CD4-positive, alpha-beta T cell treated with Interferon alpha-2 for 1 hour (primary cell): ENCODE measurements at places on chromosomes 12 and 14.
A peak's percentile ranks its signal among the peaks of the same experiment; 100 is the strongest.

GRCh38 chr12:105069936-105070702 is 14.1 kb downstream of the ALDH1L2 start:
- no peak for DNase-seq

- peak; percentile 8 for DNase-seq
Observed at GRCh38 chr14:51242545-51243490, 2.8 kb downstream of the TMX1 start.

GRCh38 chr12:96907671-96908422 is 790 bp downstream of the NEDD1 start:
- DNase-seq, result peak; percentile 45

DNA sequence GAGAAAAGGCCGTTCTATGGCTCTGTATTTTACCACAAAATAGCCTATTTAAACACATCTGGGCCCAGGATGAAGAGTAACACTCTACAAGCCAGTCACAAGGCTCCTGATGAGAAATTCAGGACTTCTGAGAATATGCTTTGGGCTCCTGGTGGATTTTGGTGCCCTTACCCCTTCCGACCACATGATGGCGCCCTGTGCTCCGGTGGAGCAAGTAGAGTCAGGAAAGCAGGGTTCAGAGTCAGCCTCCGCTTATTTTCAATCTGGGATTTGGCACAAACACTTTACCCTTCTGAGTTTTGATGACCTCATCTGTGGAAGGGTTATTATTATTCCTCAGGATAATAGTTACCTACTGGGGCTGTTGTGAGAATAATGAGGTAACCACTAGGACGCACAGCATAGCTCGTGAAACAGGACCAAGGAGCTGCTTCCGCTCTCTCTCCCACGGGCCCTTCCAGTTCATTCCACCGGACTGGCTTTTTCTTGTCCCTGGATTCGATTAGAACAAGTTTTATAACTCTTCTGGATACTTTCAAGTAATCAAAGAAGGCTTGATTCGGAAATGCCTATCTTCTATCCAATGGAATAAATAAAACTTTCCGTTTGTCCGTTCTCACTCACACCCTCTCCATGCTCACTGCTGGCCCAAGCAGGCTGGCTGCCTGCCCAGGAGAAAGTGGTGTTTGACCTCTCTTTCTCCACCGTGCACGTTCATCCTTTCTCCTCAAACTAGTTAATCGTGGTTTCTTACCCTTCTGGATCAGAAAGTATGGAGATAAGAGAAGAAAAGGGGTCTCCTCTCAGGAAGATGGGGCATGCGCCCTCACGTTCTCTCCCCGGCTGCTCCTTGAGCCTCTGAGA is 104.6 kb downstream of the GALC start:
- DNase-seq, result peak; percentile 5

GRCh38 chr12:106115440-106115839 is 23.3 kb downstream of the NUAK1 start:
- DNase-seq, result no peak

GRCh38 chr12:87793131-87793530 is 236.1 kb downstream of the C12orf50 start:
- no peak for DNase-seq

GRCh38 chr12:4025181-4026019 is 152.2 kb upstream of the PARP11 start:
- no peak for DNase-seq

GRCh38 chr14:55891692-55892091 is 226.5 kb upstream of the PELI2 start:
- DNase-seq, result no peak

DNA sequence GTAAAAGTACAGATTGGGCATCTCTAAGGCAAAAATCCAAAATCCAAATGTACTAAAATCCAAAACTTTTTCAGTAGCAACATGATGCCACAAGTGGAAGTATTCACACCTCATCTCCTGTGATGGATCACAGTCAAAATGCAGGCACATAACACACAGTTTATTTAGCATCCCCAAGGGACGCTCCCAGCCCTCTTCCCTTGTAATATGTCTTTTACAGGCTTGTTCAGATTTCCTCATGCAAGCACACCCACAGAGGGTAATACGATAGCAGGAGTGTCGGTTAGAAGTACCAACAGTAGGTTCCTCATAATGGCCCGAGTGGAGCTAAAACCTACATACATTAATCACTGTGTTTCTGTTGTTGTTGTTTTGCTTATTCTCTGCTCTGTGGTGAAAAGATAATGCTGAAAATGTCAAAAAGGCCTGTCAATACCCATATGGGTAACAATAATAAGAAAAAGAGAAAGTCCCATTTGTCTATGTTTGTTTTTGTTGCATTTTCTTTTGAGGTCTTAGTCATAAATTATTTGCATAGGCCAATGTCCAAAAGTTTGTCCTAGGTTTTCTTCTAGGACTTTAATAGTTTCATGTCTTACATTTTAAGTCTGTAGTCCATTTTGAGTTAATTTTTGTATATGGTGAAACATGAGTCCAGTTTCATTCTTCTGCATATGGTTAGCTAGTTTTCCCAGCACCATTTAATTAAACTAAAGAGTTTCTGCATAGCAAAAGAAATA is 133.1 kb downstream of the LRIG3 start:
- DNase-seq, result no peak

GRCh38 chr12:55930771-55931316 is at the start of gene DGKA:
TSS of gene DGKA (plus strand) at chr12:55931162. CDS start at chr12:55936504, 5,342 bp downstream.
- peak; percentile 80 for DNase-seq

- no peak for DNase-seq
Observed at GRCh38 chr14:74472601-74473000, 20.5 kb downstream of the NPC2 start.

DNA sequence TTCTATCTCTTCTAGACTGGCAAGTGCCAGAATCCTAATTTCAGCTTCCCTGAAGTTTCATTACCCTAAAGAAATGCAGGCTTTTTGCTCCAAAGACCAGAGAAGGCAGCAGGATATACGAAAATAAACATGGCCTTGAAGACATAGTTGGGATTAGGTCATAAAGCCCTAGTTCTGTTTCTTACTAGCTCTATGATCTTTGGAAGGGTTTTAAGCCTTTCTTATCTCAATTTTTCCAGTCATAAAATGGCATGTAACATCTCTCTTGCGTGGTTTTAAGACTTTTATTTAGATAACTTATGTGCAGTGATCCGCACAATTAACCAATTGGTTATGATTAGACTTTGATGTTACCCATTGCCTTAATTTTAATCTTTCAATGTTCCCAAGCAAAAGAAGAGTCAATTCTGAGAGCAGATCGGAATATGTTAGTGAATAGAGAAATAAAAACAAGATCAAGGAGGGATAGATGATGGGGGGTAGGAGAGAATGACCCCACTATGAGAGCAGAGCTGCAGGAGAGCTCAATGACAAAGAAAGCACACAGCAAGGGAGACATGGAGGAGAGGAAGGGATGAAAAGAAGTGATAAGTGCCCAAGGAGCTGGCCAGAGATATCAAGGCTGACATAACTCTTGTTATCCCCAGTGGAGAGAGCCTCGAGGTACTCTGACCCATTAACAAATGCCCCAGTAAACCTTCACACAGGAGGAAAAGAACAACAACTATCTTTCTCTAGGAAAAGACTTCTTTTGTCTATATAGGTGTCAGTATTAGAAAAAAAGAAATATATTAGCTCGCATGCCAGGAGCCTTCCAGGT is 53.0 kb upstream of the ANP32D start:
- DNase-seq, result no peak

DNA sequence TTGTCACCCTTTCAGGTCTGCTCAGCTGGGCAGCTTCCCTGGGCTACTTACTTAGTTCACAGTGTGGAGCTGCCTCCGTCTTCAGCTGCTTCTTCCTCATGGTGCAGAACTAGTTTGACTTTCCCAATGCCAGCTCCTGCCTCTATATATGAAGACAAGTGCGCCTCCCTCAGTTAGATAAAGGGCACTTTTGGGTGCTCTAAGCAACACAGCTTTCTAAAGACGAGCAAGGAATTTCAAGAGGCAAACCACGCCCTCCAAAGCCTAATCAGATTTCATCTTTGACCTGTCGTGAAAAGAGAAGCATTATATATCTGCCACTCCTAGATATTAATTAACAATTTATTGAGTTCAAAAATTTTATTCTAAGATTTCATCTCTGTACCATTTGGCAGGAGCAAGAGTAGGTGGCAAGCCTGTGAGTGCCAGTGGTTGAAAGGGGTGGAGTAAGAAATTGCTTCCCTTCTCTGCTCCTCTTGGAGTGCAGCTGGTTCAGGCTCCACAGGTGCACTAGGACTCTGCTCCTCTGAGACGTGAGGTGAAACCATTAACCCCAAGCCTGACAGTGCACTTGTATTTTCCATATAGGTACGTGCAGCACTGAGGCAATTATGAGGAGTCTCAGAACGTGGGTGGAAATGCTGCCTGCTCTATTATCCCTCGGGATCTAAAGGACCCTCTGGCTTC is 2.1 kb upstream of the SLC11A2 start:
- DNase-seq, result peak; percentile 18

DNA sequence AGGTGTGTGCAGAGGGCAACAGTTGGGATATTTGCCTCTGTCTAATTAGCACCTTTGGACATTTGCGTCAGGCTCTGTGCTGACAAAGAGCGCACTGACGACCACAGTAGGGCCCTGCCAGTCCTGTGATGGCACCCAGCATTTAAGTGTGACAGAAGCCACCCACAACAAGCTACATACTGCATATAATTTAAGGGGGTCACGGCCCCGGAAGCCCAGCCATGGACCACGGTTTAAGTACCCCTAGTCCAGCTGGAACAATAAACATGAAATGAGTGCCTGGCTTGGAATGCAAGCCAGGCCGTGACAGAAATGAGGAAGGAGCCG is 16.8 kb upstream of the DYNC1H1 start:
- no peak for DNase-seq

DNA sequence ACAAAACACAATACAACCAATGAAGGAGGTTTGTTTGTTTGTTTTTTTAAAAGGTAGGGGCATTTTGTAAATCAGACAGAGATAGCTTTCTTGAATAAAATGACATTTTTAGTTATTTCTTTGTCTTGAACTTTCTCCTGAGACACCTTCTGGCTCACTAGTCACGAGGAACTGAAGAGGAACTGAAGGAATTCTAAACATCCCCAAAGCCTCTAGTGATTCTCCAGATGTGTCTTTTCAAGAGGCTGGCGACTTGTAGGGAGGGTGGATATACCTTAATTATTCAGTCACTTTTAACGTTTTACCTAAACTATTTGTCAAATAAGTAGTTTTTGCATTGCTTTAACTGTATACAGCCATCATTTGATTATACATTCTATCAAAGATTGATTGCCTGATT is 211.2 kb upstream of the LRIG3 start:
- no peak for DNase-seq

DNA sequence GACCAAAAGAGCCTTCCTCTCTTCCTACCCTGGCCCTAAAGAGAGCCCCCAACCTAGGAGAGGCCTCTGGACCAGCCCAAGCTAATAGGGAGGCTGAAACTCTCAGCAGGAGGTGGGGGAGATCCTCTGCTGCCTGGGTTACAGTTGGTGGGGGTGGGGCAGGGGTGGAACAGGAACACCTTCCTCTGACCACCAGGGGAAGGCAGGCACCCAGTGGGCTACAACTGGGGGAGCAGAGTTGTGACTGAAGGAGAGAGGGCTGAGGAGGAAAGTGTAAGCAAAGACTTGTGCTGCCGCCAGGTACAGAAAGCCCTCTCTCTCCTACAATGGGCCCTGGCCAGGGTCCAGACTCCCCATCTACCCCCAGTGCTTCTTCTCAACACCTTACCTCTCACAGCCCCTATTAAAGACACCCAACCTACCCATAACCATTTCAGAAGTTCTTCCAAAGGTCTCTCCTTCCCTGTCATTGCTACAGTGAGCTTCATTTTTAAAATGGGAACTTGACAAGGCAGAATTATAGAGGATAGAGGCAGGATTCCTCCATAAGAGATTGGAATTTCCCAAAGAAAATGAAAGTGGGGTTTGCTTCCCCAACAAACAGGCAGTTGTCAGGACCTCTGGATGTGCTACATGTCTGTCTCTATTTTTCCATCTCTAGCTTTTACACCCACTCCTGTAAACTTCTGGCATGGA is 1.4 kb downstream of the MYO1A start:
- DNase-seq, result no peak

DNA sequence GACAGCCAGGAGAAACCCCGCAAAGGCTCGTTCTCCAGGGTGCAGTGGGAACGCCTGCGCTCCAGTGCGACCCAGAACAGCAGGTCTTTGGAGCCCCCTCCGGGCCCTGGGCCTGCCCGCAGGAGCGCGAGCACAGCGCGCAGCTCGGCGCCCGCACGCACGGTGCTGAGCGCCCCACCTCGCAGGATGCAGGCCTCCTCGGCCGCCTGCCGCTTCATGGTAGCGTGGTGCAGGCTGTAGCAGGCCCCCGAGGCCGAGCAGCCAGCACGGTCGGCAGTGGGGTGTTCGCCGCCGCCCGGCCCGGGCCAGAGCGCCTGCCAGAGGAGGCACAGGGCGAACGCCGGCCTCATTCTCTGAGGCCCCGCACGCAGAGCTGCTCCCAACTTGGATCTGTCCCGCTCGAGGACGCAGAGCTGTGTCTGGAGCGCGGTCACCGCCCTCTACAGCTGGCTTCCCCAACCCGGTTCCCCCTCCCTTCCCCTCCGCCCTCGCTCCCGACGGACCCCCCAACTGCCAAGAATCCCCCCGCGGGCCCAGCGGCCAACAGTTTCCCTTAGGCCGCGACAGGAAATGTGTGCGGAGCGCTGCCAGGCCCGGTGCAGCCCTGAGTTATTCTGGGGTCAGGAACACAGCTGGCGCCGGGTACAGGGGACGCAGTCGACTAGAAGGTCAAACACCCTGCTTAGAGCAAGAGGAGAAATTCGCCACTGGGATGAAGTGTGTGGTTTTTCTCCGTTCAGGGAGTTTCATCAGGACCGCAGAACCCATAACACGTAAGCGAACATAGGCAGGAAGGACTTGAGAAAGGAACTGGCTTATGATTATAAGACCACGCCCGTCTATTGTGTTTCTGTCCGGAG is at the start of gene CLEC14A:
CLEC14A (minus strand) TSS at position 421 of the 860 bp plus-strand sequence; CDS start at position 350, 71 bp downstream.
- DNase-seq, result no peak

DNA sequence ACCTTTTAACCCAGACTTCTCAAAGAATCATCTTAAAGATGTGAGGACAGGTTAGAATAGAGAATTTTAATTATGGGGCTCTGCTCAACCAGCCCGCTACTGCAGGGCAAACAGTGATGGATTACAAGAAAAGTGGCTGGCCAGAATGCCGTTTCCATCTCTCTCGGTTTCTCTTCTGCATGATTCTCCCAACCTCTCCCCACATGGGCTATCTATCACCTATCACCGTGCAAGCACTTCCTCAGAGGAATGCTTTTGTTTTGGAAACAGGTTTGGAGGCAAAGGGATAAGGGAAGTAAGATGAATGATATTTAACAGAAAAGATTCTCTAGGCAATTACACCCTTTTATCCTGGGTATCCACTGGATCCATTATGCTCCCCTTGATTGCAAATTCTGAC is 37.4 kb upstream of the PHC1 start:
- DNase-seq, result no peak

DNA sequence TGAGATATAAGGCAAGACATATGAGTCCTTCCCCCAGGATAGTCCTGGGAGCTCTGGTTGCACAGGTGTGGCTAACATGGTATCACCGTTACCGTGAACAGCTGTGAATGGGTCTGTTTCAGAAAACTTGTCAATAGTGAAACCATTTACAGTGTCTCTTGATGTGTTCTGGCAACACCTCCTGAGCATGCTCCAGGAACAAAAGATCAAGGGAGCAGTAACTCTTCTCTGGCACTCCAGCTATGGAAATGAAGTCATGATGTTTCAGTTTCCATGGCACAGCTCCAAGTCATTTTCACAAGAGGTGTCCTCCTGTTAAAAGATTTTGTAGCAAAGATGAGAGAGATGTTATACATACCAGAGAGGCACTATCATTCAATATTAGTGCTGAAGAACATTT is 253.7 kb downstream of the SNAPC1 start:
- no peak for DNase-seq
